Kidney capillary endothelial cell (primary cell): ENCODE measurements at places on chromosomes 16 and 17.
A peak's percentile ranks its signal among the peaks of the same experiment; 100 is the strongest.

DNA sequence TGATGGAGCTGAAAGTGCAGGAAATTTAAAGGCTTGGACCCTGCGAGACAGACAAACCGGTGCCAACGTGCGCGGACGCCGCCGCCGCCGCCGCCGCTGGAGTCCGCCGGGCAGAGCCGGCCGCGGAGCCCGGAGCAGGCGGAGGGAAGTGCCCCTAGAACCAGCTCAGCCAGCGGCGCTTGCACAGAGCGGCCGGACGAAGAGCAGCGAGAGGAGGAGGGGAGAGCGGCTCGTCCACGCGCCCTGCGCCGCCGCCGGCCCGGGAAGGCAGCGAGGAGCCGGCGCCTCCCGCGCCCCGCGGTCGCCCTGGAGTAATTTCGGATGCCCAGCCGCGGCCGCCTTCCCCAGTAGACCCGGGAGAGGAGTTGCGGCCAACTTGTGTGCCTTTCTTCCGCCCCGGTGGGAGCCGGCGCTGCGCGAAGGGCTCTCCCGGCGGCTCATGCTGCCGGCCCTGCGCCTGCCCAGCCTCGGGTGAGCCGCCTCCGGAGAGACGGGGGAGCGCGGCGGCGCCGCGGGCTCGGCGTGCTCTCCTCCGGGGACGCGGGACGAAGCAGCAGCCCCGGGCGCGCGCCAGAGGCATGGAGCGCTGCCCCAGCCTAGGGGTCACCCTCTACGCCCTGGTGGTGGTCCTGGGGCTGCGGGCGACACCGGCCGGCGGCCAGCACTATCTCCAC, at the start of gene NOG:
NOG (plus strand) TSS at position 54 of the 674 bp plus-strand sequence; CDS start at position 579, 525 bp downstream.
- DNase-seq, result no peak

DNA sequence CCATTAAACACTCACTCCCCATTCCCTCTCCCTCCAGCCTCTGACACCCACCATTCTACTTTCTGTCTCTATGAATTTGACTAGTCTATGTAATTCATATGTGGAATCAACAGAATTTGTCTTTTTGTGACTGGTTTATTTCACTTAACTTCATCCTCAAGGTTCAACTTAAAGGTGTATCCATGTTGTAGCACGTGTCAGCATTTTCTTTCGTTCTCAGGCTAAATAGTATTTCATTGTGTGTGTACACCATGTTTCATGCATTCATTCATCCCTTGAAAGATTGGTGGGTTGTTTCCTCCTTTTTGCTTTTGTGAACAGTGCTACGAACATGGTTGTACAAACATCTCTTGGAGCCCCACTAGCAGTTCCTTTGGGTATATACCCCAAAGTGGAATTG, 36.0 kb downstream of the ATP2C2 start:
- no peak for DNase-seq

- no peak for DNase-seq
Measured at GRCh38 chr16:49409121-49409520, 35.5 kb downstream of the C16orf78 start.

- no peak for DNase-seq
Measured at GRCh38 chr17:61221597-61222471, 177.8 kb upstream of the TBX2 start.

GRCh38 chr16:27244363-27244755, 24.2 kb downstream of the NSMCE1 start:
- DNase-seq, result no peak

- DNase-seq, result peak; percentile 60
Measured at GRCh38 chr17:33750943-33751701, 458.0 kb upstream of the ASIC2 start.

GRCh38 chr17:6995500-6996255, at the start of gene ALOX12:
Gene ALOX12, plus strand, starts transcription at chr17:6996049. Its CDS starts 69 bp downstream, at chr17:6996118.
- DNase-seq, result no peak

GRCh38 chr17:40092581-40092980, 7.8 kb downstream of the NR1D1 start:
- DNase-seq, result no peak

GRCh38 chr16:67598527-67598926, 36.2 kb downstream of the CTCF start:
- no peak for DNase-seq

- DNase-seq, result no peak
Measured at GRCh38 chr17:63364387-63364786, 81.7 kb downstream of the CYB561 start.

- no peak for DNase-seq
Measured at GRCh38 chr17:29661213-29661612, 38.5 kb upstream of the CORO6 start.

- no peak for DNase-seq
Measured at GRCh38 chr16:66927918-66928649, 2.7 kb upstream of the RRAD start.

DNA sequence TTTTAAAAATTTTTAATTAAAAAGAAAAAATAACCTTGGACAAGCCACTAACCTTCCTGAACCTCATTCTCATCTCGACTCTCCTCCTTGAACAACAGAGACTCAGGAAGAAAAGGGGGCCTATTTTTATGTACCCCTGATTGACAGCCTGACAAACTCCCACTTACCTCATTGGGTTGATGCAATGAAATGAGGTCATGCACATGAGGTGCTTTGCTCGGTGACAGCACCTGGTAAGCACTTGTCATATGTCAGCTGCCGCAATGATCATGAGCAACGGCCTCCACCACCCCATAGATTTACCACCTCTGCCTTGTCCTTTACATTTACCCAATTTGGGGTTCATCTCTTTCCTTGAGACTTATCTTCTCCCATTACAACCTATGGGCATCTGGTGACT, 66.1 kb upstream of the CLEC3A start:
- DNase-seq, result no peak

- no peak for DNase-seq
Measured at GRCh38 chr17:1074886-1075605, 78.1 kb downstream of the TIMM22 start.

- no peak for DNase-seq
Measured at GRCh38 chr17:31787857-31788570, 71.0 kb downstream of the COPRS start.

DNA sequence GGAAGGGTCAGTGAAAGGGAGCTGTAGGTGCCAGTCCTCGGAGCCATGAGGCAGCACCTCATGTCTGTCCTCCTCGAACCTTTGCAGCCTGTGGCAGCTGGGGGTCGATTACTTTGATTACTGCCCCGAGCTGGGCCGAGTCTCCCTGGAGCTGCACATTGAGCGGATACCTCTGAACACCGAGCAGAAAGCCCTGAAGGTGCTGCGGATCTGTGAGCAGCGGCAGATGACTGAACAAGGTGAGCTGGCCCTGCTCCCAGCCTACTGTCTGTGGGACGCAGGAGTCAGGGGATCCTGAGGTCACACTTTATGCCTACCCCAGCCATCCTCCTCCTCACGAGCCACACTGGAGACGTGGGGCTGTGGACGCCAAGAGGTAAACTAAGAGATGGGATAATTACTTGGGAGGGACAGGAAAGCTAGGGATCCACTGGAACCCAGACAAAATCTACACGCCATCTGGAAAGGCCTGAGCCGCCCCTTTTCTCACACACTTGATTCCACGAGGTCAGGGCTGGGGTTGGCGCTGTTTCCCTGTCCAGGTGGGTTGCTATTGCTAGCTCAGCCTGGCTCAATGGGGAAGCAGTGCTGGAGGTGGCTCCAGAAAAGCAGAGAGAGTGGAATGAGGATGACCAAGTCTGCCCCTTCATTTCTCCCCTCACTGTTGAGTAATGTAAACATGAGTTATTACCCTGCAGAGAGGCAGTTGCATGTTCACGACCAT, 26.4 kb downstream of the NUP85 start:
- DNase-seq, result no peak

GRCh38 chr17:50589095-50589705, 28.7 kb downstream of the CACNA1G start:
- DNase-seq, result no peak
